Endodermal cell (in vitro differentiated cells): ENCODE measurements at places on chromosomes 11 and 22. TPM values are rescaled to one million over a fixed set of nuclear protein-coding genes. Genes with fewer than 3 reads are reported as not detected.

- no peak for DNase-seq
These were observed 48.7 kb upstream of the EP300 start for GRCh38 chr22:41043722-41044121.

GRCh38 chr22:21968452-21969129 is 14.0 kb downstream of the TOP3B start:
- no peak for DNase-seq

- DNase-seq, result peak; percentile 13
These were observed 19.1 kb downstream of the CABIN1 start for GRCh38 chr22:24030186-24030702.

- no peak for DNase-seq
These were observed 346.8 kb upstream of the NARS2 start for GRCh38 chr11:78921509-78921908.

The GAB4 gene
- total RNA-seq, result 0.22 and 0.63 TPM in 2 replicates

DNA sequence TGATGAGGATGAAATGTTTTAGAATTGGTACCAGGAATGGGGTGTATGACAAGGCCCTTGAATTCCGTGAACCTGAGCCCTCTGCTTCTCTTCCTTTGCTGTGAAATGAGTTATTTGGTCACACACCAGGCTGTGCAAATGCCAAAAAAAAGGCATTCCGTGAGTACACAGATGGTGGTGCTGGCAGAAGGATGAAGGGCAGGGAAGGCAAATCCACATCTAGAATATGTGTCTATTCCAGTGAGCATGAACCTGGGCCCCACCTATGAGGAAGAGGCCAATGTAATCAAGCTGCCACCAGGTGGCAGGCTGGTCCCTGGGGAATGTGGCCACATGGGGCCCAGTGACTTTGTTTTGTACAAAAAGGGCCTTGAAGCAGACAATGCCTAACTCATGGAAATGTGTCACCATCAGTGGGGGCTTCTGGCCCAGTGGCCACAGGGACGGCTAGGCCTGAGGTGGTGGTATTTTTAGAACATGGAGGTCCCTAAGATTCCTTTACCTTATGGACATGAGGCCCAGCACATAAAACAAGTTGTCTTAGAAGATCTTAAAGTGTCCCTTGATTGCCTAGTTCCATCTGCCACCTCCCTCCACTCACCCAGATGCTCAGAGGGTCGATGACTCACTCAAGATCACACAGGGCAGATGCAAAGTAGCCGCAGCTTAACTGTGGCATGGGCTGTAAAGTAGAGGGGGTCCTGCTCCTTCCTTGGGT is 3.9 kb upstream of the RNF215 start:
- peak; percentile 88 for DNase-seq

GRCh38 chr22:41260871-41261270 is 20.1 kb upstream of the CHADL start:
- no peak for DNase-seq

- no peak for DNase-seq
These were observed 89.3 kb downstream of the ARHGAP42 start for GRCh38 chr11:100776212-100776896.

The APOL4 gene
- total RNA-seq, result not detected in 2 replicates

The FADS3 gene
- 27.8 and 28.4 TPM in 2 replicates for total RNA-seq

DNA sequence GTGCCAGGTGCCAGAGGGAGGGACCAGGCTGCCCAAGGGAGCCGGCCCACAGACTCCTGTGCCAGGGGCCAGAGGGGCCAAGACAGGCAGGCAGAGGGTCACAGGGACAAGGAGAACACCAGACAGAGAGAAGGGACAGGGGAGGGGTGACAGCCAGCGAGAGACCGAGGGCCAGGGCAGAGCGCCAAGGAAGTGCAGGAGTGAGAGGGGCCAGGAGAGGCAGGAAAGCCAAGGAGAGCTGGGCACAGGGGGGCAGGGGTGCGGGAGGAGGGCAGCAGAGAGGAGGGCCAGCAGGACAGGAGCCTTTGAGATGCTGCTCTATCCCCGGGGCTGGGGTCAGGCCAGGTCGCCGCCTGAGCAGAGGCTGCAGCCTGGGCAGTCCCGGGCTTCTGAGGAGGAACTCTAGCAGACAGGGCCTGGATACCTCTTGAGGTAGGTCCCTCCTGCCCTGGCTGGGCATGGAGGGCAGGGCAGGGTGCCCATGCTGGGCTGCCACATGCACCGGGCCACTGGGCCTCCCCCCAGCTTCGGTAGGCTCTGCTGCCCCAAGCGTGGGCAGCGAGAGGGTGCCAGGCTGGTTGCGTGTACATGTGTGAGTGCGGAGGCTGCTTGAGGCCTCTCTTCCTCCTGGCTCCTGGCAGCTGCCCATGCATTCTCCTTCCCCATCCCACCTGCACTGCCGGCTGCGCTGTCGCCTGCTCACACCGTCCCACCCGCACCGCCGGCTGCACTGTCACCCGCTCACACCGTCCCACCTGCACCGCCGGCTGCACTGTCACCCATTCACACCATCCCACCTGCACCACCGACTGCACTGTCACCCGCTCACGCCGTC is 12.2 kb downstream of the LSP1 start:
- no peak for DNase-seq

The DEAF1 gene
- total RNA-seq, result 43.5 to 60.6 TPM (median 51.9 TPM) in 3 replicates

GRCh38 chr22:41857155-41857859 is 24.4 kb downstream of the SREBF2 start:
- peak; percentile 91 for DNase-seq

DNA sequence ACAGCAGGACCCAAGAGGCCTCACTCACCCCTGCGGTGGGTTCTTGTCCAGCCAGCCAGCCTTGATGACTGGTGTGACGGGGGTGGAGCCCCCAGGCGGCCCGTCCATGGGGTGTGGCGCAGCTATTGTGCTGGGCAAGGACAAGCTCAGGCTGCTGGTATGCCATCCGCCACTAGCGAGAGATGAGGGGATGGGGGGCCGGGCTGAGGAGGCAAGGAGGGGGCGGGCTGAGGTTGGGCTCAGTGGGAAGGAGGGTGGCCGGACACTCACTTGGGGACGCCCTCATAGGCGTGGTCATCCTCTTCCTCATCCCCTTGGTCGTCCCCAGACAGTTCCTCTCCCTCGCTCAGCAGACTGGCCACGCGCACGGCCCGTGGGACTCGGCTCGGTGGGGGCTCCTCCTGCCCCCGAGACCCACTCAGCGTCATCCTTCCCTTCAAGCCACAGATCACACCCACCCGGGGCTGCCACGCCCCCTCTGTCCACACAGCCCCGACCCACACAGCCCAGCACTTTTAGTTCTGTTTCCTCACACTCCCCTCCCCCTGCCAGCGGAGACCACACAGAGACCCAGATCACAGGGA is 38.0 kb upstream of the PDE2A start:
- no peak for DNase-seq

DNA sequence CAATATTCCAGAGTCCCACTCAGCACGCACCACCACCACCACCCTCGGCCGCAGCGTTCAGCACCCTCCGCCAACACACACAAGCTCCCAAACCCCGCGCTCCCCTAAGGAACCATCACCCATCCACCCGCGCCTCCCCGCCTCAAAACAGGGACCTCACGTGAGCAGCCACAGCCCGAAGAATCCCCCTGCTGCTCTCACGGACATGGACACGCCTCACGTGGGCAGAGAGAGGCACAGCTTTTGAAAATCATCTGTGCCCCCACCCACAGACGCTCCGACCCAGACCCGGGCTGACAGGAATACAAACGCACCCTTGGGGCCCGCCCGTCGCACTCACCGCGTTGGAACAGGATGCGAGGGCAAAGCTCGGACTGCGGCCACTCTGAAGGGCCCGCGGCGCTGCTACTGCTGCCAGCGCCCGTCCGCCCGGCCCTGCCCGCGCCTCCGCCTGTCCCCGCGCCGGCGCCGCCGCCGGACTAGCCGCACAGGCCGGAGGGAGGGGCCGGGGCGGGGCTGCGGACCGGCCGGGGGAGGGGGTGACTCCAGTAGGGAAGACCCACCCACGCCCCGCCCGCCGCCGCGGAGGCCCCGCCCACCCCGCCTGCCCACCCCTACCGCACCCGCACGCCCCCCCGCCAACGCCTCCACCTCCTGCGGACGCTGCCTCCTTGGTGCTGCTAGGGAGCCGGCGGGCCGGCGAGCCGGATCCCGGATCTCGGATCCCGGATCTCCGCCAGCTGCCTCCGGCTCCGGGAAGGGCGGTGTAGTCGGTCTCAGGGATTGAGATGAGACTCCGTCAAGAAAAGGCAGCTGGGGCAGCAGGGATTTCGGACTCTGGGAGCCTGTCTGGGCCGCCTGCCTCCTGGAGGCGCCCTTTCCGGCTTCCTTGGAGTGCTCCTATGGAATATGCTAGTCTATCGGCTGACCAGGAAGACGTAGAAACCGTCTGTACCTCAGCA is at the start of gene TRIM3:
TRIM3 (minus strand) TSS at position 491 of the 962 bp plus-strand sequence. CDS start 8,246 bp downstream, outside the sequence.
- DNase-seq, result peak; percentile 98

The KRTAP5-11 gene
- 2.4 to 5.7 TPM (median 5.4 TPM) in 3 replicates for total RNA-seq

The GLB1L3 gene
- 1.2 to 2.4 TPM (median 2.3 TPM) in 3 replicates for total RNA-seq

DNA sequence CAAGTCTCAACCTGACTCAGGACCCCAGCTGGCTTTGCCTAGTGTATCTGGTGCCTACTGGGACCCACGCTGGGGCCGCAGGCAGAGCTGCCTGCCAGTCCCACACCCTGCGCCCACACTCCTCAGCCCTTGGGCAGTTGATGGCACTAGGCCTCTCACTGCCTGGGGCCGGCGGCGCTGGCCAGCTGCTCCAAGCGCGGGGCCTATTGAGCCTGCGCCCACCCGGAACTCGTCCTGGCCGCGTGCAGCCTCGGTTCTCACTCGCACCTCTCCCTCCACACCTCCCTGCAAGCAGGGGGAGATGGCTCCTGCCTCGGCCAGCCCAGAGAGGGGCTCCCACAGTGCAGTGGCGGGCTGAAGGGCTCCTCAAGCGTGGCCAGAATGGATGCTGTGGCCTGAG is 908.5 kb upstream of the CCDC90B start:
- DNase-seq, result no peak

The LRRN4CL gene
- total RNA-seq, result 0.26 to 0.55 TPM (median 0.38 TPM) in 3 replicates

DNA sequence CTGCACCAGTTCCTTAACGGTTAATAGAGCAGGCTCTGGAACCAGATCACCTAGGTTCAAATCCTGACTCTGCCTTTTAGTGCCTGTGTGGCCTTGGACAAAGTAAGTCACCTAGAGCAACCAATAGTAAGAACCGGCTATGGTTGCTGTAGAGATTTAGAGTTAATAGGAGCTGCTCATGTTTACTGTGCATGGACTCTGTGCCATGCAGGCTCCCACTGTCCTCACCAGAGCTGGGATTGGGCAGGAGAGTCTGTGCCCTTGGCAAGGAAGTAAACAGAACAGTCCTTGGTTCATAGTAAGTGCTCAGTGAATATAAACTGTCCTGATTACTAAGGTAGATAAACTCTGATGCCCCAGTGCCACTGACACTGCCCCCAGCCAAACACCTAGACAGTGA is 1.4 kb upstream of the TP53I11 start:
- no peak for DNase-seq

DNA sequence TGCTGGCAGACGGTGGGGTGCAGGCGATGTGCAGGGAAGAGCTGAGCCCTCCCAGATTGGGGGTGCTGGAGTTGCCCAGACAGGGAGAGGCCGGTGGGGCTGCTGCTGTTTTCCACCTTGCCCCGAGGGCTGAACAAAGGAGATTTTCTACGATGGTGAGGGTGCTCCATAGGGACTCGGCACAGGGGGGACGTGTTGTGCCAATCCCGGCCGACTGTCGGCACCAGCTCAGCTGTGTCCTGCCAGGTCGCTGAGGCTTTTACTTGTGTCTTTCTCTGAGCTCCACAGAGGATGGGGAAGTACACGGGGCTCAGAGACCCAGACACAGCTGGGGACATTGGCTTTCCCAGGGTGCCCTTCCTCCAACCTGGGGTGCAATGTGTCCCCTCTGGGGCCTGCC is 816.8 kb downstream of the BRD1 start:
- DNase-seq, result peak; percentile 28

GRCh38 chr11:23283666-23284065 is 423.4 kb upstream of the CCDC179 start:
- no peak for DNase-seq

The OTOG gene
- 0.33 and 0.95 TPM in 2 replicates for total RNA-seq

- no peak for DNase-seq
These were observed 62.8 kb downstream of the LRRC74B start for GRCh38 chr22:21108379-21109115.

- DNase-seq, result no peak
These were observed 64.7 kb downstream of the MPPED2 start for GRCh38 chr11:30521297-30522071.

The TYR gene
- 0.27 TPM in 1 of 3 replicates, not detected in the others for total RNA-seq

DNA sequence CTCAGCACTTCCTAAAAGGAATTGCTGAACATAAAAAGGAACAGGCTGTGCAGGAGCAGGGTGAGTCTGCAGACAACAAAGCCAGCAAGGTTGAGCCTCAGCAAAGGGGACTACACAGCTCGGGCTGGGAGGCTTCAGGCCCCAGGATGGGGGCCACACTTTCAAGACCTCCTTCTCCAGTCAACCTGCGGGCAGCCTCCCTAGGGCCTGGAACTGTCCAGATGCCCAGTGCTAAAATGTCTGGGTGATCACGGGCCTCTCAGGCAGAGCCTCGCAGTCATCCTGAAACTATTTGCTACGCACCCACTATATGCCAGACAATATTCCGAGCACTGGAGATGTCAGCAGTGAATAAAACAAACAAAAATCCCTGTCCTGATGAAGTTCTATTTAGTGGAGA is 3.9 kb upstream of the NEFH start:
- DNase-seq, result peak; percentile 58

DNA sequence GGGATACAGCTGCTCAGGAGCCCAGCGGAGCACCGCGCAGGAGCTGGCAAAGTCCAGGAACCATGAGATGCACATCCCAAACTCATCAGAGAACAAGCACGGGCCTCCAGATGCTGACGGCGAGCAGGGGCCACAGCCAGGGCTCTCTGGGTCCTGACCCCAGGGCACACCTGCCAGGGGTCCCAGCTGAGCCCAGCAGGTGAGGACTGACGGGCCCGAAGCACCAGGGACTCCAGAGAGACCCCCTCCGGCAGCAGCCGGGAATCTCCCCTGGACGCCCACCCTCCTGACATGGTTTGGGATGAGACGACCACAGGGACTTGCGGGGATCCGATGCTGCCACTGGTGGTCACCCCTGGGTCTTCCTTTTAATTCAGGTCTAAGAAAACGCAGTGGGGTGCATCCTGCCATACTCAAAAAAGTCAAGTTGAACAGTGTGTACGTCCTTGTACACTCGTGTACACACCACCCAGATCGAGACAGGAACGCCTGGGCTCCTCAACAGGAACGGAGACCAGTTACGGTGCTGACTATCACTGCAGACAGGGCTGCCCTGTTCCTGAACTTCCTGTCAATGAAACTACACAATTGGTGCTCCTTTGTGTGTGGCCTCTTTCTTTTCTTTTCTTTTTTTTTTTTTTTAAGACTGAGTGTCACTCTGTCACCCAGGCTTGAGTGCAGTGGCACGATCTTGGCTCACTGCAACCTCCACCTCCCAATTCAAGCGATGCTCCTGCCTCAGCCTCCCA is 21.9 kb downstream of the TTLL8 start:
- DNase-seq, result no peak

- DNase-seq, result no peak
These were observed 105.0 kb upstream of the RAG2 start for GRCh38 chr11:36703055-36703404.

The MMP12 gene
- total RNA-seq, result not detected in 2 replicates
